ENCODE measurements at places on chromosomes 12 and 14.

- DNase-seq, result peak; percentile 46
Measured at GRCh38 chr14:100076133-100076532, 10.9 kb downstream of the EVL start.

GRCh38 chr12:2481951-2482350 is 312.8 kb upstream of the FKBP4 start:
- no peak for DNase-seq

- DNase-seq, result no peak
Measured at GRCh38 chr14:35247777-35248475, 44.3 kb upstream of the PSMA6 start.

DNA sequence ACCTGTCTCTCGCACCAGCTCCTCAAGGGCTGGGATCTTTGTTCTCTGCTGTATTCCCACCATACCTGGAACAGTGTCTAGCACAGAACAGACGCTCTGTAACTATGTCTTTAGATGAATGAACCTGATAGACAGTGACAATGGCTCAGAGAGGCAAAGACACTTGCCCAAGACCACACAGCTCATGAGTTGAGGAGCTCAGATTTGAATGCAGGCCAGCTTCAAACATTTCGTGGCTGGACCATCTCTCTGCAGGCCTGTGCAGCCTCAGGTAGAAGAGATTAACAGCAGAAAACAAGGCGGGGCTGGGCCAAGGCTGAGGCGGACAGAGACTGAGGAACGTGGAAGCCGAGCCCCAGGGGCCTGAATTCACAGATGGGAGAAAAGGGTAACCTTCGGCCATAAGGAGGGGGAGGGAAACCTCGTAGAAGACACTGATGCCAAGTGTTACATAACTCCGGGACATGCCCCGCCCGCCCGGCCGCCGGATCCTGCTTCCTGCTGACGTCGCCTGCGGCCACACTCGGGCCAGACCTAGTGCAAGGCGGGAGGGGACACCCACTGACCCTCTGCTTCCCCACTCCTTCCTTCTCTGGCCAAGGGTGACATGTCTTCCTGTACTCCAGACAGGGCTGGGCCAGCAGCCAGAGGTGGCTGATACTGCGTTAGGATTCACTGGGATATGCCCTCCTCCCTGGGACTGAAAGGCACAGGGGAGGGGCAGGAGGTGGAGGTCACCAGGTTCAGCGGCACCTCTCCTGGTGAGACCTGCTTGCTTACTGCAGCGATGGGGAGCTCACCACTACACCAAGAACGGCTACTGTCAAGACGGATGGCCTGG is 86.8 kb downstream of the RFLNA start:
- DNase-seq, result no peak

- no peak for DNase-seq
Measured at GRCh38 chr14:101064718-101065117, 161.2 kb upstream of the RTL1 start.

DNA sequence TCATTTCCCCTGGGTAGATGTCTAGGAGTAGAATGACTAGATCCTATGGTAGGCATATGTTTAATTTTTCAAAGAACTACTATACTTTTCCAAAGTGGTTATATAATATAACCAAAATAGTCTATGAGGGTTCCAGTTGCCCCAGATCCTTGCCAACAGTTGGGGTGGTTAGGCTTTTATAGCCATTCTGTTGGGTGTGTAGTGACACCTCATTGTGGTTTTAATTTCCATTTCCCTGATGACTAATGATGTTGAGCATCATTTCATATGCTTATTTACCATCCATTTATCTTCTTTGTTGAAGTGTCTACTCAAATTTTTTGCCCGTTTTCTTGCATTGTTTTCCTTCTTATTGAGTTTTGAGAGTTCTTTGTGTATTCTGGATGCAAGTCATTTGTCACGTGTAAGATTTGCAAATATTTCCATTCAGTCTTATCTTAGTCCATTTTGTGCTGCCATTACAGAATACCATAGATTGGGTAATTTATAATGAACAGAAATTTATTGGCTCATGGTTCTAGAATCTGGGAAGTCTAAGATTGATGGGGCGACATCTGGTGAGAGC is 4.7 kb downstream of the SYNE2 start:
- DNase-seq, result peak; percentile 50

DNA sequence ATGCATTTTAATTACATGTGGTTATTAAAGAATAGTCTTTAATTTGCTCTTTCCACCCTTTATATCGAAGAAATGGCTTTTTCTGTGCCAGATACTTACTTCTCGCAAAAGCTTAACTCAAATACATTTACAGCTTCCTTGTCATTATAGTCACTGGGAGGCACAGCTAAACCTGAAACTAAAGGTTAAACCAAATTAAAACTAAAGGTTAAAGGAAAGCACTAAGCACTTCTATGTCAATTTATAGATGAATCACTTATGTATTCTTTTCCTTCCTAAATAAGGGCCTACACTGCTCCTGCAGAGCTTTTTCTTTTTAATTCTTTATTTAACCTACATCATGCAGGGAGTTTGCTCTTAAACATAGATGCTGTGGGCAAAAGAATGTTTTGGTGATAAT is 9.1 kb downstream of the C14orf93 start:
- no peak for DNase-seq

DNA sequence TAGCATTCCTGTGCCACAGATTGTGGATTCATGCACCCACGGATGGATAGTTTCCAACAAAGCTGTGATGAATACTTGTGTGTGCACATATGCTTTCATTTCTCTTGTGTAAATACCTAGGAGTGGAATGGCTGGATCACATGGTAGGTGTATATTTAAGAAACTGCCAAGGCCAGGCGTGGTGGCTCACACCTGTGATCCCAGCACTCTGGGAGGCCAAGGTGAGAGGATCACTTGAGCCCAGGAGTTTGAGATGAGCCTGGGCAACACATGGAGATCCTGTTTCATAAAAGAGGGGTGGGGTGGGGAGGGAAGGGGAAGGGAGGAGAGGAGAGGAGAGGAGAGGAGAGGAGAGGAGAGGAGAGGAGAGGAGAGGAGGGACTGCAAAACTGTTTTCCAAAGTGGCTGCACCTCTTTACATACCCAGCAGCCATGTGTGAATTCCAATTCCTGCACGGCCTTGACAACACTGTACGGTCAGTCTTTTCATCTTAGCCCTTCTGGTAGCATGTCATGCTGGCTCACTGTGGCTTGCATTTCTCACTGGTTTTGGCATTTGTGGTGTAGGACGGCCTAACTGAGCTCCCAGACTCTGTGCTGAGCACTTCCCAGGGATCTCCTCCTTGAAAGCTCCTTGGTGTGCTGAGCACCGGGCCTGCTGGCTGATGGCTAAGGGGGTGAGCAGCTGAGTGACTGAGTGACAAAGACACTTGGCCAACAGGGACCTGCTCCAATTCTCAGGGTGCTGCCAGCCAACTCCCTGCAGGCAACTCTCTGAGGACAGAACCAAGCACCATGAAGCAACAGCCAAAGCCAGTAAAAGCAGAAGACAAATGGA is 27.9 kb downstream of the SYNE3 start:
- DNase-seq, result no peak

DNA sequence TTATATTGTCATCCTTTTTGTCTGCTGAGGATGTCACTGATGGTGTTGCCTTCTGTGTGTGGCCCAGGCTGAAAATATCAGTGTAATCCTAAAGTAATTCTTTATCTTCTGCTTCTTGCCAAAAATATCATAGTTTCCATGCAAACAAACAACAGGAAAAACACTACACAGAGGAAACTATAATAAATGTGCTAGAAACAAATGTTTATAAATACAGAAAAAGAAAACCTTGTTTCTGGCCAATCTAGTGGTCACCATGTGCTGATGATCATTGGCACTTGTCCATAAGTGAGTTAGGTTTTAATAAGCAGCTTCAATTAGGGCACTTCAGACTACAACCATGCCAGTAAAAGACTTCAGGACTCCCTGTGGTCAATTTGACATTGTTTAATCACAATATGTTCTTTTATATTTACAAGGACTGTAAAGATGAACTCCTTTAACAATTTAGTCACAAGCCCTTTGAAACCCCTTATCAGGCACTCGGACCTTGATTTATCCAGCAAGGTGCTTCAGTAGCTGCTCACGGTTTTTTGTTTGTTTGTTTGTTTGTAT is 124.8 kb downstream of the TMTC3 start:
- DNase-seq, result no peak

DNA sequence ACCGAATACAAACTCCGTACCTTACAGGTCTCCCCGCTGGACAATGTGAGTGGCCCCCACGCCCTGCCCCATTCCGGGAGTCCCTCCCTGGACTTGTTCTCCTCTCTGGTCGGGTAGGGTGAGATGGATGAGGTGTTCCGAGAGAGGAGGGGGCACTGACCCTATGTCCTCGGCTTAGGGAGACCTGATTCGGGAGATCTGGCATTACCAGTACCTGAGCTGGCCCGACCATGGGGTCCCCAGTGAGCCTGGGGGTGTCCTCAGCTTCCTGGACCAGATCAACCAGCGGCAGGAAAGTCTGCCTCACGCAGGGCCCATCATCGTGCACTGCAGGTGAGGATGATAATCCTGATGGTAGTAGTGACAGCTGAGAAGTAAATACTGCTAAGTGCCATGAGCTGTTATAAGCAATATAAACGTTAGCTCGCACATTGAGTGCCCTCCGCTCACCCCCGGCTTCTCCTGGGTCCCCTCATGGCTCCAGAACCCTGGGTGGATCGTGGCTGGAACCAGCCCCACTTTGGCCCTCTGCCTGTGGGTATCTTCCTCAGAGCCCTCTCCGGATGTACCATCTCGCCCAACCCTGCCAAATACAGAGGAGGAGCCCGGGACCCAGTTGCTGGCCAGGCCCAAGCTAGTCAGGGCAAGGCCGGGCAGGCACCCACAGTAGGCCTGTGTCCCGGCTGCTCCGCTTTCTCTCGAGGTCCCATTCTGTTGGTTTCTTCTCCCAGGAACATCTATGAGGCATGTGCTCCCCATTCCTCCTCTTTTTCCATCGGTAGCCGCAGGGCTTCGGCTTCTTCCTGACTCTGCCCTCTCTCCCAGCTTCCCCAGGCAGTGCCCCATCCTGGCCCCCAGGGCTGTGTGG is 6.8 kb downstream of the PTPN6 start:
- DNase-seq, result no peak

- no peak for DNase-seq
Measured at GRCh38 chr12:89476232-89476631, 48.4 kb downstream of the GALNT4 start.

- DNase-seq, result no peak
Measured at GRCh38 chr12:24201258-24201970, 251.9 kb upstream of the SOX5 start.

- DNase-seq, result no peak
Measured at GRCh38 chr12:101806265-101806664, 24.5 kb downstream of the GNPTAB start.

GRCh38 chr12:55697686-55698085 is 10.0 kb downstream of the ITGA7 start:
- no peak for DNase-seq

- DNase-seq, result no peak
Measured at GRCh38 chr14:56666716-56667115, 87.1 kb downstream of the TMEM260 start.

GRCh38 chr12:69569236-69569635 is 16.0 kb upstream of the CCT2 start:
- DNase-seq, result no peak

DNA sequence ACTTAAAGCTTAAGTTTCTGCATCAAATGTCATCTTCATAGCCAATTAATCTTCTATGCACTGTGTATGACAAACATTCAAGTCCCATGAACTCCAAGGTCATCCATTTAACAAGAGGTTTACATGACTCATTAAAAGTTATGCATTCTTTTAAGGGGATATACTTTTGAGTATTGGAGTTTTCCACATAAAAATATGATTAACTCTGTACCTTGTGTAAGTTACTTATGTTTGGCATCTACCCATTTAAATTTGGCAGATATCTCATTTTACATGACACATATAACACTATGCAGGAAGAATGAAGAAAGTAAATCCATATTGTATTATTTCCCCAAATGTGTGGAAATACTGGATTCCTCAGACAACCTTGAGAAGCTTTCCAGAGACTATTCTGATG is 240.2 kb downstream of the PAX9 start:
- DNase-seq, result no peak

DNA sequence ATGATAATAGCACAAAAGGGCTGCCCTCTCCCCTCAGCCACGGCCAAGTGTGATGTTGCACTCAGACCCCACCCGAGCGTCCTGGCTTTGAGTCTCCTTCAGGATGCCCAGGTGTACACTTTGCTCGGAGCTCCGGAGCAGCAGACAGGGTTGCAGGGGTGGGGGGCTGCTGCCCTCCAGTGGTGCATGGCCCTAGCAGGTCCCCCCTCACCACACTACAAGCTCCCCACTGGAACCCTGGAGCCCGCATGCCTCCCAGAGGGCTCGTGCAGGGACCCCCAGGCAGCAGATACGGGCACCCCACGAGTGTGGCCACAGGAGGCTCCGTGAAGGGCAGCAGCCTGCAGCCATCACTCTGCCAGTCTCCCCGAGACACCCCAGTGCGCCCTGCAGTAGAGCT is 69.9 kb upstream of the C14orf180 start:
- peak; percentile 22 for DNase-seq

DNA sequence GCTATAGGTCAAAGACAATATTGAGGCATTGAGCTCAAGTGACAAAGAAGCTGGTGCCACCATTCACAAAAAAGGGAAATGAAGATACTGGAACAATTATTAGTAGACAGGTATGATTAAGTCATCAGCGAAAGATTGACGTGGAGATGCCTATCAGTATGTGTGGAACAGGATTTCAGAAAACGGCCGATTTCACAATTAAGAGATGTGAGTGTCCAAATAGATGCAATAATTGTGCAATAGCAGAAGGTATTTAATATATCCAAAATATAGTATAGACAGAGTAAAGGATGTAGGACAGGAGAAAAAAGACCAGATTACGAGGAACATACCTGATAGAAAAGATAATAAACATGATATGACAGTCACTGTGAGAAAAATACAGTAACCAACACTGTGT is 433.1 kb downstream of the C12orf50 start:
- DNase-seq, result no peak

DNA sequence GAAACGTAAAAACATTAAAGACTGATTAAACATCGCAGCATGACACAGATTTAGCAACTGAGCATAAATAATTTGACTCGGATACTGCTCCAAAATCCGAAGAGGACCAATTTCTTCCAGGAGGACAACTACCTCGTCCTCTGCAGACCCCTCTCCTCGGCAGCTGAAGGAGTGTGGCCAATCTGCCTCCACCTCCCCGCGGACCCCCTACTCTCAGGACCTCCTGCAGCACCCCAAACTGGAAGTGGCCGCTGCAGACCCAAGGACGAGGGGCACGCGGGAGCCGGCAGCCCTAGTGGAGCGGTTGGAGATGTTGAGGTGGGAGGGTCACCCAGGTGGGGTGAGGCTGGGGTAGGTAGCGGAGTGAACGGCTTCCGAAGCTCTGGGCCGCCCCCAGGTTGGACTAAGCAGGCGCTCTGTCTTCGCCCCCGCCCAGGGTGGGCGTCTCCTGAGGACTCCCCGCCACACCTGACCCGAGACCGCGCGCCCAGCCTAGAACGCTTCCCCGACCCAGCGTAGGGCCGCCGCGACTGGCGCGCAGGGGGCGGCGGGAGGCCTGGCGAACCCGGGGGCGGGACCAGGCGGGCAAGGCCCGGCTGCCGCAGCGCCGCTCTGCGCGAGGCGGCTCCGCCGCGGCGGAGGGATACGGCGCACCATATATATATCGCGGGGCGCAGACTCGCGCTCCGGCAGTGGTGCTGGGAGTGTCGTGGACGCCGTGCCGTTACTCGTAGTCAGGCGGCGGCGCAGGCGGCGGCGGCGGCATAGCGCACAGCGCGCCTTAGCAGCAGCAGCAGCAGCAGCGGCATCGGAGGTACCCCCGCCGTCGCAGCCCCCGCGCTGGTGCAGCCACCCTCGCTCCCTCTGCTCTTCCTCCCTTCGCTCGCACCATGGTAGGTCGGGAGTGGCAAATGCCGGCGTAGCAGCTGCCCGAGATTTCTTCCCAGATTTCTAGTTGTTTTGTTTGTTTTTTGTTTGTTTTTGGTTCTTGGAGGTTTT is at the start of gene CALM1:
CALM1 (plus strand) TSS at position 689 of the 999 bp plus-strand sequence; CDS start at position 891, 202 bp downstream.
- DNase-seq, result peak; percentile 96
